ENCODE measurements at places on chromosomes 3 and 15.

- DNase-seq = no peak
Observed at GRCh38 chr3:43071313-43071893, 34.5 kb downstream of the POMGNT2 start.

DNA sequence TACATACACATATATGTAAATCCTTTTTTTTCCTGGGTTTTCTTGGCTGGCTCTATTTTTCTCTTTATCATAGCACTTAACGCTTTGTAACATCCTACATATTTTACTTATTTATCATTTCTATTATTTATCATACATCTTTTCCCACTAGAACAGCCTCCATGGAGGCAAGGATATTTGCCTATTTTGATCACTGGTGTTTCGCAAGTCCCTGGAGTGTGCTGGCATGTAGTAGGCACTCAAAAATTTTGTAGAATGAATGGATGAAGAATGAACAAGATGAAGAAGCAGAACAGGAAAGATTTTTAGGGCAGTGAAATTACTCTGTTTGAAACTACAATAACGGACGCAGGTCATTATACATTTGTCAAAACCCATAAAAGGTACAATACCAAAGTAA, 83.0 kb upstream of the PTX3 start:
- DNase-seq = no peak

DNA sequence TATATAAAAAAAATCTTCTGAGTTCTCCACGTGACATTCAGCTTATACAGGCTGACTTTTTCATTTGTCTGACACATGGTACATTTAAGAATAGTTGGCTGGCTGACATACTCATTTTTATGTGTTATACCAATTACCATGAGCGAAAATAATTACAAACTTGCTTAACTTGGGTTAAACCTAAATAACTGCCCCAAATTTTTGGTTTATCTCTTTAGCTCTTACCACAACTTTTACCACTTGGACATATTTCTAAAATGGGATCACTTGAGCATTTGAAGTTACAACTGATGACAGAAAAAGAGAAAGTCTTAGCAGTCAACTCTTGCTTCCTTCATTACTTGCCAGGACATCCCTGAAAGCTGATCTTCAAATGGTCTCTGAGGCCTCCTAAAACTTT, 618.1 kb downstream of the RBMS3 start:
- no peak for DNase-seq

DNA sequence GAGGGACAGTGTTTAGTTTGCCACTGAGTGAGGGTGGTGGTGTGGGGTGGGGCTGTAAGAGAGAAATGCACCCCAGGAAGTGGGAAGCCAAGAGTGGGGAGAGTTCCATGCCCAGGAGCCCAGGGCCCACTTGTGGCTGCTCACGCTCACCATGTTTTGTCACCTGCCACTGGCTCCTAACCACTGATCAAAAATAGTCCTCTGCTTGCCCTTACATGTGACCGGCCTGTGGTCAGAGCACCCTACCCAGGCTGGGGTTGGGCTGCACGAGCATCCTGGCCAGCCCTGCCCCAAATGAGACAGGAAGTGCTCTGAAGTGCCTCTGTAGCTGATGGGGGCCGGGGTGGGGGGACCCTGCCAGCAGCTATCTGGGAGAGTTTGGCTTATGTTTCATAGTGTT, 216.3 kb downstream of the RPLP1 start:
- no peak for DNase-seq

DNA sequence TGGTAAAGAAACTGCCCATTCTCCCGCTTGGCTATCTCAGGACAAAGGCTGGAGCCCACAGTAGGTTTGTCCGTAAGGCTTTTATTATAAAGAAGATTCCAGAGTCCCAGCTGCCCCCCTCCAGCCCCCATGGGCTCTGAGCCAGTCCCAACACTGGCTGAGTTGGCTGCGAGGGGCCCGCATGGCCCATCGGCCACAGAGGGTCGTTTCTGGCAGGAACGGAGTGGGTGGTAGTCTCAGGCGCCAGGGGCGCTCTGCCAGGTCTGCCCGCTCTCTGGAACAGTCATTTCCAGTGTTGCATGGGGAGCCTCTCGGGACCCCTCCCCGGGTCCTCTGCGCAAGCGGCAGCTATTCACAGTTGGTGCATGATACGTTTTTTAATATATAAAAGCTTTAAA, 12.2 kb downstream of the H1-8 start:
- DNase-seq = no peak

- peak; percentile 68 for DNase-seq
Observed at GRCh38 chr15:33852570-33852969, 115.7 kb upstream of the CHRM5 start.

DNA sequence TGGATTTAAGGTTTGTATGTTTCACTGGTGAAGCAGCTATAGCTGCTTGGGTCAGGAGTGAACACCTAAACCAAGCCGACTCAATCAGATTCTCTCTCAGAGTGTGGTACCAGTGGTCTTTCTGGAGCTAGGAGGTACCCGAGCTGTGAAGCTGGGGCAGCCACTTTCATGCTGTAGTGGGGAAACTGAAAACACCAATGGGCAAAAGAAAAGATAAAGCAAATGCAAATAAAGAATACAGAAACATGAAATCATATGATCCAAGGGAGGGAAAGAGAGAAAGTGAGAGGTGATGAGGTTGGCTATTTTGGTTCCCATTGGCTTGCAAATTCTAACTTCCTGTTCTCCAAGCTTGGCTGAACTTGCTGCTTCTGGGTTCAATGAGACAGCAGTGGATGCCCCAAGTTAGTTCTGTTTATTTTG, 212.3 kb upstream of the CFAP20DC start:
- DNase-seq = no peak

- DNase-seq = no peak
Observed at GRCh38 chr15:34808016-34808415, 12.7 kb upstream of the ACTC1 start.

DNA sequence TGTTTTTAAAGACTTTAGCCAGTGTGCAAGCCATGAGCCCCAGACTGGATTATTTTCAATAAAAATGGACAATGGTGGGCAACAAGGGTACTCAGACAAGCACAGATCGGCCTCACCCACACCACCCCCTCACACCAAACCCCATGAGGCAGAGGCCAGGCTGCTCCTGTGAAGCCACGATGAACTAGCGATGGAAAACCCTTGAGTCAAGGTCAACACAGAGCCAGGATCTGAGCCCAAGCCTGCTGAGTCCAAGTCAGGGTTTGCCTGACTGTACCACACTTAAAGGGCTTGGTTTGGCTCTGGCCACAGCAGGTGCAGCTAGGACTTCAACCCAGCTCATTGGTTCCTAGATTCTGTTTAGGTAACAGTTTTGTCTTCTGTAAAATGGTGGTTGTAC, 131.5 kb upstream of the SLC2A2 start:
- no peak for DNase-seq

DNA sequence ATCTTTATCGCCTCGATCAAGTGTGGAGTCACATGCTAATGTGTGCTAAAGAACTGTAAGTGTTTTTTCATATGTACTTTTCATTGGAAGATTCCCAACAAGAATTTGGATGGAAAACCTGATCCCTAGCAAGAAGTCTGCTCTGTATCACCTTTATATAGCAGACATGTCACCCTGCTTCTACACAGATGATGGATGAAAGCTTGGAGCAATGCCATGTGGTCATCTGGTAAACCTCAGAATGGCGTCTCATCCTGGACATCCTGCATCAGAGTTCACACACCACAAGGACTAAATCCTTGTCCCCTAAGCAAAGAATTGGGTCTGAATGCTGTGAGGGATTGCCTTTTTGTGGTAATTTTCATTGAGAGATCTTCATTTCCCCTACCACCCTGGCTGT, 42.1 kb upstream of the CTDSPL start:
- DNase-seq = no peak

DNA sequence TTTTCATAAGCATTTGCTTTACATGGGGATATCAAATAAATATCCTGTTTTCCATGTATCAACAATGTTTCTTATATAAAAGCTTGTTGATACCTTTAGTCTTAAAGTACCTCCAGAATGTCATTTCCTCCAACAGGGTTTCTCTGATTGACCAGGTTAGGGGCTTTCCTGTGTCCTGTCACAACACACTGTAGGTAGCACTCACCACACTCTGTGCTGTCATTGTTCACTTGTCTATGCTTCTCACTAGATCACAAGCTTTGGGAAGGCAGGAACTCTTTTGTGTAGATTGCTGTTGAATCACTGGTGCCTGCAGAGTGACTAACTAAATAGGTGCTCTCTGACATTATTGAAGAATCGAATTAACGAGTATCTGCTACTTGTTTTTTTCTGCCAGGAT, 49.8 kb downstream of the USP50 start:
- no peak for DNase-seq

DNA sequence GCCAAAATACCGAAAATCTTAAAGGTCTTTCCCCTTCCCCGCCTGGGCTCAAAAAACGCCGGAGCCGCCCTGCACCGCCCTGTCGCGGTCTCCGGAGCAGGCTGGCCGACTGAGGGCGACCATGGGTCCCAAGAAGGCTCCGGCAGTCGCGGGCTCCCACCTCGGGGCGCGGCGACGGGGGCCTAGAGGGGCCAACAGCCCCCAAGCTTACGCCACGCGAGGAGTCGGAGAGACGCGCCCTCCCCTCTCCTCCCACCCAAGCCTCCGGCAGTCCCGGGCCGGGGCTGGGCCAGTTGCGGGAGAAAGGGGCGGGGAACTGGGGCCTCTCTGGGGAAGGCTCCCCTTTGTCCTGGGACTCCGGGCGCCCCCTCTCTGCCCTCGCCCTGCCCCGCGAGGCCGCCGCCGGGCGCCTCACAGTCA, 69.2 kb downstream of the GOLGA8B start:
- DNase-seq = no peak

- peak; percentile 84 for DNase-seq
Observed at GRCh38 chr15:29924750-29925149, 102.5 kb upstream of the TJP1 start.

- no peak for DNase-seq
Observed at GRCh38 chr15:81783586-81783985, 262.2 kb downstream of the MEX3B start.

DNA sequence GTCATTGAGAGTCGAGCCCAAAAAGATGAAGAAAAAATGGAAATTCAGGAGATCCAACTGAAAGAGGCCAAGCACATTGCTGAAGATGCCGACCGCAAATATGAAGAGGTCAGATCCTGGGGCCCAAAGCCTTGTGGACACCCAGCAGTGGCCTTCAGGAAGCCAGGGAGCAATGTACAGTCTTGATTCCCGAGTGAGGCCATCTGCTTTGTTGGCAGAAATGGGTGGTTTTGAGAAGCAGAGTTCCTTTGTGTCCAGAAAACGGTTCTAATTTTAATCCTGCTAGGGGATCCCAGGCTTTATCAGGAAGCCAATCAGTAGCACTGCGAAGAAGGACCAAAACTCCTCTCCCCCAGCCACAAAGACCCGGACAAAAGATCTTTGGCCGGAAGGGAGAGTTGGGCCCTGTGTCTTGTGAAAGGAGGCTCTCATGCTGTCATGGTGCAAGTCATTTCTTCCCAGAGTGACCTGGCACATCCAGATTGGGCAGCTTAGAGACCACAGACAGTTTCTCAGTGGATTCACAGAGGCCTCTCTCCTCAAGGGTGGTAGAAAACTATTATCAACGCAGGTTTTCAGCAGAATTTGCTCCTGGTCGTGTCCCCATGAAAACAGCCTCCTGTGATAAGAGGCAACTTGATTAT, 17.1 kb downstream of the TPM1 start:
- no peak for DNase-seq

- peak; percentile 62 for DNase-seq
Observed at GRCh38 chr15:71743861-71744382, 66.4 kb upstream of the NR2E3 start.

- no peak for DNase-seq
Observed at GRCh38 chr3:194938845-194939531, 253.3 kb downstream of the FAM43A start.

GRCh38 chr3:58131101-58131825, 79.5 kb downstream of the DNASE1L3 start:
- no peak for DNase-seq

- peak; percentile 78 for DNase-seq
Observed at GRCh38 chr15:48861813-48862431, 16.0 kb upstream of the EID1 start.

DNA sequence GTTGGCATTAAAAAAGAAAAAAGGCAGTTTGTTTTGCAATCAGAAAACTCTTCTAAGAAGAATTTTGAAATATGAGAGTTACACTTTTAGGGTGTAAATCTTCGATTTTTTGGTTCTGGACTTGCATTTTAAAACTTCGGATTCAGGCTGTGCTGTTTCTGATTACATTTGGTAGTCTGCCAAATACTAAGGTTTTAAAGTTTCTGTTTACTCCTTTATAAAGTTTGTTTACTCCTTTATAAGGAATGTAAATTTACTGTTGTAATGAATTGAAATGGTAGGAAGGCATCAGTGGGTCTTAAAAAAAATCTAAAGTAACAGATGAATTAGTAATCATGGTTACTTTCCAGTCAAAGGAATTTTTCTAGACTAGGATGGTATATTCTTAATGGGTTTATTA, 14.1 kb downstream of the FXR1 start:
- DNase-seq = no peak

DNA sequence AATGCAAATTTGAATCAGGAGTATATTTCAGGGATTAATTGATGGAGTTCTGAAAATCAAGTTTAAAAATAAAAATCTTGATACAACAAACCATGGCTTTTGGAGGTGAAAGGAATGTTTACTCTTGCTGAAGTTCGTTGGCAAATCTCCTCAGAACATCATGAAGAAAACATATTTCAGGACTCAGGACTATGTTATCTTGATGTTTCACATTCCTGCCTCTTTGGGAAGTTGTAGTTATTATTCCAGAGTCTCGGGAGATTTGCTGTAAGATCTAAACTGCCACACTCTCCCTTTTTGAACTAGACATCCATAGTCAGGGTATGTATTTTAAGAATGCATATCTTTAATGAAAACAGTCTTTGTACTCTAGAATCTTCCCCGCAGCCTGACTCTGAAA, 271.2 kb downstream of the RBMS3 start:
- no peak for DNase-seq

GRCh38 chr3:131645638-131646037, 142.9 kb upstream of the MRPL3 start:
- no peak for DNase-seq

- no peak for DNase-seq
Observed at GRCh38 chr15:65409036-65409631, 13.6 kb downstream of the IGDCC4 start.

DNA sequence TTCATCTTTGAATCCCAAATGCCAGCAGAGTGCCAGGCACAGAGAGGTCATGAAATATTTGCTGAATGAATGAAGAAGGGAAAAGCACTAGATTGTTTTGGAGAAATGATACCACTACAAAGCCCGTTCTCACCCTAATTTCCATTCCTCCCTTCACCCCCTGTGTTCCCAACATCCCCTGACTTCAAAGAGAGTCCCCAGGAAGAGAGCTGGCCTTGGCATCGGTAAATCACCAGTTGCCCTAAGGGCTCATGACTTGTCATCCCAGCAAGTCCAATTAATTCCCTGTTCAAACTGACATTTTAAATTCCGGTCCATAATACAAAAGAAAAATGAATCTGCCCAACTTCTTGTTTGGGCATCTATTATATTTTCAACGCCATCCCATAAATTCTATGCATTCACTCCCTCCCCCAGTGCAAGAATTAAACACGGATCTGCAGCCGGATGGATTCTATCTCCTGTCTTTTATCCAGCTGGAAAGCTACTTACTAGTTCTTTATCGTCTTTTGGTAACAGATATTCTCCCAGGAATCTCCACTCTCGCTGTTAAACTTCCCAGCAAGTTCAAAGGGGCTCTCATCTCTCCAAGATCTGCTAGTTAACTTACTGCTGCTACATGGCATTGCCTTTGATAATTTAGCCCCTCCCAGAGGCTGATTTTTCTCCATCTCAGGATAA, 63.9 kb upstream of the TSC22D2 start:
- DNase-seq = no peak

- no peak for DNase-seq
Observed at GRCh38 chr3:148755570-148755969, 57.9 kb downstream of the AGTR1 start.

Measured in LoVo (cell line).